NCI-H774 (cell line): ENCODE measurements at places on chromosomes 16 and 17.

GRCh38 chr17:39782481-39782880 lies 44.7 kb downstream of the GRB7 start:
- no peak for DNase-seq

- DNase-seq = no peak
Observed at GRCh38 chr17:57975044-57975443, 13.0 kb downstream of the VEZF1 start.

DNA sequence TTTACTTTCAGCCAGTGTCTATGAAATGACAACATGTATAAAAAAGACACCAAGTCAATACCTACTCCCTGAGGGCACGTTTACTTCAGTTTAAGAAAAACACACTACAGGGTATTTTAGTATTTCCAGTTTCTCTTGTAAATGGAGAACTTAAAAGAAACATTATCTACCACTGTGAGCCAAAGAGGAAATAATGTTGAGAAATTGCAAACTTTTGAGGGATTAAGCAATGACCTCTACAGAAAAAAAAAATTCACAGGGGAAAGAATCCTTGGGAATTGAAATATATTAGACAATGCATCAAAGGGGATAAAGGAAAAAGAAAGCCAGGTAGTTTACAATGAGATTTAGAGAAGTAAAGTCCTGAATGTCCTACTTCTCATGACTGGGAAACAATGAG lies 126.0 kb downstream of the KCNJ2 start:
- DNase-seq = no peak

DNA sequence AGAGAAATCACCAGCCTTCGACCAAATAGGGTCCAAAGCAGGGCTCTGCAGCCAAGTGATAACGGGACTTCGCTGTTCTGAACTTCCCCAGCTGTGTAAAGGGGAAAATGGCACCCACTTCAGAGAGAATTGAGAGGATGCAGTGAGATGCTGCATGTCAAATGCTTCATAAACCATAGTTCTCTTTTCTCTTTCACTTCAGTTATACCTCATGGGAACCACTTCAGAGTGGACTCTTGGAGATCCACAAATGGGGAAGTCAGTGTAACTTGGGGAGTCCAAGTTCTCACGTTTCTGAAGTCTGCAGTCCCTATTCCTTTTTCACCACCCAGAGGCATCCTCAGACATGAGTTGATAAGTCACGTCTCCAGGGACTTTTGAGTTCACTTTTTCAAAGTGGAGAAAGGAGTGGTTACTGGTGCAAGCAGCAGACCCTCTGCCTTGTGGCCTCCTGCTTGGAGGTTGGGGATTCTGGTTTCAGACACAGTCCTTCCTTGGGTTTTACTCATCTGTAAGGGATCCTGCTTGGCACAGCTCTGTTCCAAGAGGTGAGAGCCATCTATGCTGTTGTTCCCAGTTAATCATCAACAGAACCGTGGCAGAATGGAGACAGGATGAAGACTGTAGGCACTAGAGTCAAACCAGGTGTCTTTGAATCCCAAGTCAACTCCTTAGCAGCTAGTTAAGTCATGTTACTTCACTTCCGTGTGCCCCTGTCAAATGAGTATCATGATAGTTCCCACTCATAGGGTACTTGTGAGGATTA lies 123.4 kb upstream of the NOL11 start:
- no peak for DNase-seq

DNA sequence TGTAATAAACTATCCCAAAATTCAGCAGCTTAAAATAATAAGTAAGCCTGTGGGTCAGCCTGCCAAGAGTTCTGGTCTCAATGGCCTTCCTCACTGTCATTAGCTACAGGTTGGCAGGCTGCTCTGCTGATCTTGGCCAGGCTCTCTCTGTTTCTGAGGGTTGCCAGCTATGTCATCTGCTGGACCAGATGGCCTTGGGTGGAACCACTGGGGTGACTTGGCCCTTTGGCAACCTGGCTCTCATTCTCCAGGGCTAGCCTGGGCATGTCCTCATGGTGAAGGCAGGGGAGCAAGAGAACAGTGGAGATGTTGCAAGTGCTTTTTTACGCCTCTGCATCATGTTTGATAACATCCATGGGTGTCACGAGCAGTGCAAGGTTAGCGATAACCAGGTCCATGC lies 13.9 kb downstream of the ITGAM start:
- no peak for DNase-seq

GRCh38 chr17:60713608-60714007 lies 36.0 kb downstream of the BCAS3 start:
- DNase-seq = no peak

DNA sequence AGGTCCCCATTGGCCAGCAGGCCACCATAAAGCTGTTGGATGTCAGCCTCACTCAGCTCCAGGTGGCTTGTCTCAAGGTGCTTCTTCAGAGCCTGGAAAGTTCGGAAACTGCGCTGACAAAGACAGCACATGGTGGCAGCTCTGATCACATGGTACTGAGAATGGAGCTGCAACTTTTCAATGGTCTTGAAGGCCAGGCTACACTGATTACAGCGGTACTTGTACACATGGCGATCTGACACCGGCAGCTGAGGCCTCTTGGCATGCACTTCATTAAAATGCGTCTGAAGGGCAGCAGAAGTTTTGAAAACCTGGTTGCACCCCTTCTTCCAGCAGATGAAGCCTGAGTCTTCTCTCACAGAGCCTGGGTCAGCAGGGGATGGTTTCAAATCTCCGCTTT lies 249.7 kb downstream of the ZFHX3 start:
- DNase-seq = no peak

- DNase-seq = no peak
Observed at GRCh38 chr17:78374189-78374588, 4.3 kb upstream of the PGS1 start.

- DNase-seq = no peak
Observed at GRCh38 chr17:49465331-49465903, 29.7 kb upstream of the NGFR start.

GRCh38 chr17:70242781-70243437 lies 73.6 kb downstream of the KCNJ2 start:
- no peak for DNase-seq

GRCh38 chr16:54936979-54937670 lies 6.5 kb downstream of the IRX5 start:
- DNase-seq = peak; percentile 38

GRCh38 chr16:48272837-48273421 lies 25.6 kb upstream of the ABCC11 start:
- no peak for DNase-seq

DNA sequence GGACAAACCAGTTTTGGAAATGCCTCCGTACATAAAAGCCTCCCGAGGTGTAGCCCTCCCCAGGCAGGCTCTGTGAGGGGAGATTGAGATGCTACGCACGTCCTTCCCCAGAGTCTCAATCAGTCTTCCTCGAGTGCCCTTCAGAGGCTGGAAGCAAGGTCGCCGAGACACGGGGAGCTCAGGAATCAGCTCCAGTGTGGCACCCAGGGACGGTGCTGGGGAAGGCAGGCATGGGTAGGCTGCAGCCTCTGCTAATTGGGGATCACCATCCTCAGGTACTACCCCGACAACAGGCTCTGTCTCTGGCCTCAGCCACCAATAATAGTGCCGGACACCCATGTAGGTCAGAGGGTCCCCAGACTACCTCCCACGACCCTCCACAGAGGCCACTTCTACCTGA lies 28.1 kb upstream of the GSG1L start:
- no peak for DNase-seq

DNA sequence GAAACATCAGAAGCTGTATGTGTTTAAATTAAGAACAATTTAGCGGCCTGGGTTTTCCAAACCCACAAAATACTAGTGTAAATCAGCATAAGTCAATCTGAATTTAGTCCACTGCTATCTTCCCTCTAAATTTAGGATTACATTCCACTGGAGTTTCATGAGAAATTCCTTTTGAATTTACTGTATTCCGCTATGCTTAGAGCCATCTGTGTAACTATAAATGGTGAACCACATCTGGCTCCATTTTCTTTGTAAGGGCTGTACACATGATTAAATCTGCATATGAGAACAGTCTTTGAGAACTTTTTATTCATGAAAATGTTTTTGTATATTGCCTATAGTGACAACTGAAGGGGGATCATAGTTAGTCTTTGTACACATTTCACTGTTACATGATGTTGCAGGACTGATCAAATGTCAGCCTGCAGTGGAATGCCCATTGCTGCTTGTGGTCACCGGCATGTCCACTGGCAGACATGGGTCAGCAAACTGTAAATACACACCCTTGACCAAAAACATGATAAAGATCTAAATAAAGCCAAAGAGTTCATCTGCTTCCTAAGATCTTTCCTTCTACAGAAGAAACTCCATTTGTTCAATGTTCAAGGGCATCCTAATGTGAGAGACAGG lies 36.8 kb downstream of the RPGRIP1L start:
- DNase-seq = no peak

- DNase-seq = no peak
Observed at GRCh38 chr16:85683363-85683762, 5.4 kb downstream of the GINS2 start.

GRCh38 chr17:10745231-10745630 lies 15.4 kb upstream of the TMEM220 start:
- DNase-seq = no peak

DNA sequence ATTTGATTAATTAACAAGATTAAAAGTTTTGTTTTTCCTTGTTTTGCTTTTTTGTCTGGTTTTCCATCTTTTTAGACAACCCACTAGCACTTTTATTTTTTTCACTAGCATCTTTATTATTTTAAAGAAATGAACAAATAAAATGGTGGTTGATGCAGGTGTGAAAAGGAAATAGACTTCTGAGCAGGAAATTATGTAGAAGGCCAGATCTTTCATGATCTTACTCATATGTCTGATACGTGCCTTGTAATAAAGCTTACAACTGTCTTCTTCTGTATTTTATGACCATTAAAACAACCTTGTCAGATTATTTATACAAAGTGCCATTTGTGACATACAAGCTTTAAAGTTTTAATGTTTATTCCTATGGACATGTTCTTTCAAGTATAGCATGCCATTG lies 6.3 kb downstream of the SLFN12L start:
- no peak for DNase-seq

GRCh38 chr17:76968707-76969597 lies 100.7 kb downstream of the MGAT5B start:
- DNase-seq = peak; percentile 98

DNA sequence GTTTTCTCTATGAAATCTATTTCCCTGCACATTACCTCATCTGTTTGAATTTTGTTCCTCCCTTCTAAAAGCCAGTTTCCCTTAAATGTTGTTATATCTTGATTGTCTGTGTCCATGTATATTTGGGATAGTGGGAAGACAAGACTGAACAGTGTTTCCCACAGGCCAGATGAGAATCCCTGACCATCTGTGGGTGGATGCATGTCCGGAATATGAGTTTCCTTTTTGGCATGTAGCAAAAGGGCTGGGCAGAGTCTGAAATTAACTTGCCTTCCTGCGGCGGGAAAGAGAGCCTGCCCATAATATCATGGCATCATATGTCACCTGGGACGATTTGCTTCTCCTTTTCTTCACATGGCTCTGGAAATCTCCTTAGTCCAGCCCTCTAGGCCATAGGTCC lies 385.8 kb upstream of the MAF start:
- no peak for DNase-seq

- no peak for DNase-seq
Observed at GRCh38 chr17:77690271-77691161, 268.0 kb upstream of the TNRC6C start.

GRCh38 chr17:77417575-77417974 lies 276.8 kb downstream of the SEC14L1 start:
- DNase-seq = peak; percentile 47

DNA sequence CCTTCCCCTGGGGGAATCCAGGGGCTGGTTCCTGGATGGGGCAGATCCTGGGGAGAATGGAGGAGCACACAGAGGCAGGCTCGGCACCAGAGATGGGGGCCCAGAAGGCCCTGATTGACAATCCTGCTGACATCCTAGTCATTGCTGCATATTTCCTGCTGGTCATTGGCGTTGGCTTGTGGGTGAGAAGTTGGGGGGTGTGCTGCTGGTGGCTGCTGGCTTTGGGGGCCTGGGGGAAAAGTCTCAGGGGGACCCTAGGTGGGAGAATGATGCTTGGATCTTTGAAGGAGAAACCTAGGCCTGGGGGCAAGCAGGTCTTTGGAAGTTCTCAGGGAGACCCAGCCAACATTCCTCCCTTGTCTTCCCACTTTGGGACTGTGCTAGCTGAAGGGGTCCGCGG lies at the start of gene SLC5A2:
TSS of gene SLC5A2 (plus strand) at position 43 of the 400 bp plus-strand sequence. CDS start at position 57, 14 bp downstream.
- no peak for DNase-seq
